Activated gamma-delta T cell treated with Interleukin-2 at 50 U/mL for 16 hours (primary cell): ENCODE measurements at places on chromosomes 4 and X.

GRCh38 chr4:172826346-172826745, 342.3 kb upstream of the GALNT7 start:
- DNase-seq: no peak

GRCh38 chr4:56301181-56301996, 85.9 kb downstream of the AASDH start:
- peak; percentile 41 for DNase-seq

GRCh38 chr4:149187726-149188125, 627.9 kb downstream of the IQCM start:
- DNase-seq: no peak

- no peak for DNase-seq
Observed at GRCh38 chr4:100786481-100786880, 268.7 kb upstream of the EMCN start.

DNA sequence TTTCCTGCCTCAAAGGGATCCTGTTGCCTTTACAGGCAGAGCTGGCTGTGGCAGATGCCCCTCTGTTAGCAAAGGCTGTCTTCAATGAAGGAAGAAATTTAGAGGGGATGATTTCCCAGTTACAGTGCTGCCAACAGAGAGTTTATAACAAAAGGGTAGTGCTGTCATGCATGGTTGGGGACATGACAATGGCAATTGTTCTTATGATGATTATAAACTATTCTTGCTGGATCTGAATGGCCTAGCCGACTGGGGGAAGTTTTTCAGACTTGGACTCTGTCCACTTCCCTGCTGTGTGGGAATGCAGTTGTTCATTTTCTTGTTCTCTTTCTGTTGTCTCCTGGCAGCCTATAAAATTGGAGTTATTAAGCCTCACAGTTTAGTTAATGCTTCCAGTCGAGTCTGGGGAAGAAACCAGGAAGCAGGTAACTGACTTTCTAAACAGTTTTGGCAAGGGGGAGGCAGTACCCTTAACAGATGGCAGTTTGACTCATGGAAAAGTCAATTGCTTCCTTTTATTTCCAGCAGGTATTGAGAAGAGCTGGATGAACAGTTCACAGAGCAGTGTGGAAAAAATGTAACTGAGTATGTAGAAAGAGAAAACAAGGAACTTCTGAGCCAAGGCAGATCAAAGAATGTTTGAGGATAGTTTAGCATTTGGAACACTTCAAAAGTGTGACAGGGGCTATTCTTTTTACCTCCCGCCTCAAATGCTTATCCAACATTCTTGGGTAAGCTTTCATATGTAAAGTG, 582.6 kb downstream of the RAPGEF2 start:
- DNase-seq: no peak

DNA sequence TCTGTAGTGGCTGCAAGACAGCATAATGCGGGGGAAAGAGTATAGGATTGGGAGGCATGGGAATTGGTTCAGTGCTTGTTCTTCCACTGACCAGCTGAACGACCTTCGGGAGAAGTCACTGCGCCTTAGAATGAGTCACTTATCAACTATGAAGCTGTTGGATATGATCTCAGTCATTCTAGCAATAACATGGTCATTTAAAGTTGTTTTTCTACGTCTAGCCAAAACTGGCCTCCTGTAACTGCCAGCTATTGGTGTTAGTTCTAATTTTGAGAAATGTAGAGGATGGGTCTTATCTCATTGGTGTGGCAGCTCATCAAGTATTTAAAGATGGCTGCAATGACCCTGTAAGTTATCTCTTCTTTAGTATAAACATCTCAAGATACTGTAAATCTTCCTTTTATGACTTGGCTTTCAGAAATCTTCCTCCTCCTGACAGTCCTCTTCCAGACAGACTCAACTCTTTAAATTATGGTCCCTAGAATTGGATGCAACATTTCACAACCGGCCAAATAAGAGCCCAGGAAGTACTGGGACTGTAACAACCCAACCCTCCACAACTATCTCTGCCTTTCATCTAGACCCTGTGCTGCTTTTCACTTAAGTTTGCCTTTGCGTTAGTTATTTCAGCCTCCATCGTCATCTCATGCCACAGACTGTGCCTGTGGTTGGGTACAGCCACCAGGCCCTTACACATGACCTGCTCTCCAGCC, 243.3 kb downstream of the CBR4 start:
- no peak for DNase-seq

DNA sequence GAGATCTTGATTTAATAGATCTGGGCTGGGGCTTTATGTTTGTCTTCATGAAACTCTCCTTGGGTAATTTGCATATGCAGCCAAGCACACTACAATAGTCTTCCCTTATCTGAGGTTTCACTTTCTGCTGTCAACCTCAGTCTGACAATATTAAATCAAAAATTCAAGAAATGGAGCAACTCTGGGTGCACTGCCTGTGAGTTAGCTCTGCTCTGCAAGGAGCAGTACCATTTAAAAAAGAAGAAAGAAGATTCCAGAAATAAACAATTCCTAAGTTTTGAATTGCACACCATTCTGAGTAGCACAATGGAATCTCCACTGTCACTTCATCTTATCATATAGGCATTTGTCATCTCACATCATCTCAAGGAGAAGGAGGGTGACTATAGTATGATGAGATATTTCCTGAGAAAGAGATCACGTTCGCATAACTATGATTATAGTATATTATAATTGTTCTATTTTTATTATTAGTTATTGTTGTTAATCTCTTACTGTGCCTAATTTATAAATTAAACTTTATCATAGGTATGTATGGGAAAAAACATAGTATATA, 9.4 kb downstream of the FNIP2 start:
- DNase-seq: no peak

- DNase-seq: no peak
Observed at GRCh38 chr4:26124753-26125321, 196.0 kb upstream of the RBPJ start.

DNA sequence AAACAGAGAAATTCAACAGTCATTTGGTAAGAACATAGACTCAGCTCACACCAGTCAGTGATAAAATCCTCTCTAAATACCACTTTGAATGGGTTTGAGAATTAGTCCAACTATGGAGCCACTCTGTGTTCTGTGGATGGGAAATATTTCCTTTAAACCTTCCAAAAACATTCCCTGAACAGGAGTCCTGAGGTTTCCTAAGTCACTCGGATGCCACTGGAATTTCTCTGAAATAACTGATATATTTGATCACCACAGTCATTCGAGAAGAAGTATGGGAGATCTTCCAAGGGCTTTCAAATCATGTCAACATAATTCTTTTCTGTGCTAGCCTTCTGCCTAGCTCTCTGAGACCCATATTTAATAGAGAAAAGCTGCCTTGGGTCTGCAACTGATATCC, 958.6 kb downstream of the STIM2 start:
- DNase-seq: no peak

GRCh38 chr4:148961526-148961925, 519.3 kb upstream of the NR3C2 start:
- no peak for DNase-seq

- DNase-seq: no peak
Observed at GRCh38 chr4:13538427-13538973, 5.8 kb downstream of the NKX3-2 start.

GRCh38 chr4:101347267-101347556, at the start of gene PPP3CA:
TSS of gene PPP3CA (minus strand) at chr4:101347526.
- no peak for DNase-seq

DNA sequence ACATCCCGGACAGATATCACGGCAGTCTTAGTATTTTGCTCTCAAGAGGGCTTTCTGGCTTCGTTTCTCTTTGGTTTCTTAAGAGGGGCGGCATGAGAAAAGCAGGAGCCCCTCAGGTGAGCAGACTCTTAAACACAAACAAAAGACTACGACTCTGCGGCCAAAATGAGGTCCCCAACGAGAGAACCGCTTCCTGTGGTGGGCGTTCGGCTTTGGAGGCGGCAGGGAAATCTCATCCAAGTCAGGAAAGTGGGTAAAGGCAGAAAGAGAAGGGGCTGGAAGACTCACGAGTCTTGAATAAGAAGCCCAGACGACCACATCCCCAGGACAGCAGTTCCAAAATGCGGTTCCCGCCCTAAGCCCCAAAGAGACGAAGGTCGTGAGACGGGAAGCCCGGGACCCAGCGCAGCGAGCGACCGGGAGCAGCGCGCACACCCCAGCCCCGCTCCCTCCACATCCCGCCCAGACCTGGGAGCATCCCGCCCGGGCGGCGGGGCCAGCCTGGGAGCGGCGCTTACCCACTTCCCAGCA, 409 bp downstream of the UGDH start:
- peak; percentile 8 for DNase-seq

GRCh38 chrX:149631234-149632165, at the start of gene TMEM185A:
TSS of gene TMEM185A (minus strand) at chrX:149631792. CDS start at chrX:149631580, 212 bp downstream.
- DNase-seq: peak; percentile 66

- no peak for DNase-seq
Observed at GRCh38 chrX:11137543-11138139, 26.5 kb downstream of the HCCS start.

DNA sequence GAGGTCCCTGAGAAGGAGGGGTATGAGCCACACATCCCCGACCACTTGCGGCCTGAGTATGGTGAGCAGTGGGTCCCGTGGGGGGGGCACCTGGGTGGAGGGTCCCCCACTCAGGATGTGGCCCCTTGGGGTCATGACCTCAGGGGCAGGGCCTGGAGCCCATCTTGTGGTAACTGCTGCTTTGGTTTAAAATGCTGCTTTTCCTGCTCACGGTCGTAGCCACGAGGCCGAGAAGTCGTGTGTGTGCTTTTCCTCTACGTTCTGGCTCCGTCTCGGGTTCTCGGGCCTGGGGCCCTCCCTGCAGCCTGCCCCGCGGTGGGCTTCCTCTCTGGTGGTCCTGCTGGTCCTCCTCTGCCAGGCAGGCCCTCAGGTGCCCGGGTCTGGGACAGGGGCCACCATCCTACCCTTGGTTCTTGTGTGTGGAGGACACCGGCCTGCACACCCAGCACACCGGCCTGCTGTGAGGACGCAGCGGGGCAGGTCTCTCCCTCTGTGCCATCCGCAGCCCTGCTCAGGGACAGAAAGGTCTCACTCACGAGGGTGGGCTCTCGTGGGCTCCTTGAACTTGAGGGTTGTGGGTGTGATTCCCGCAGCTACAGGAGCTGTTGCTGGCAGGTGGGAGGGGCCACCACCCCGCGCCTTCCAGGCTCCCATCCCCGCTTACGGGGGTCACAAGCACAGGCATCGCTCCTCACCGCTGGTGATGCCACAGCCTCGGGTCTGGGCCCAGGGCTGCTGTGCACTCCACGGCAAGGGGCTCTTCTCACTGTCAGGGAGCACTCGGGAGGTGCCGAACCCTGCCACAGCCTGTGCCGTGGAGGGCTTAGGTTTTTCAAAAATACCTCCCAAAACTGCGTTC, 19.6 kb downstream of the UVSSA start:
- no peak for DNase-seq

GRCh38 chrX:153226344-153227185, 47.5 kb downstream of the MAGEA1 start:
- DNase-seq: no peak

DNA sequence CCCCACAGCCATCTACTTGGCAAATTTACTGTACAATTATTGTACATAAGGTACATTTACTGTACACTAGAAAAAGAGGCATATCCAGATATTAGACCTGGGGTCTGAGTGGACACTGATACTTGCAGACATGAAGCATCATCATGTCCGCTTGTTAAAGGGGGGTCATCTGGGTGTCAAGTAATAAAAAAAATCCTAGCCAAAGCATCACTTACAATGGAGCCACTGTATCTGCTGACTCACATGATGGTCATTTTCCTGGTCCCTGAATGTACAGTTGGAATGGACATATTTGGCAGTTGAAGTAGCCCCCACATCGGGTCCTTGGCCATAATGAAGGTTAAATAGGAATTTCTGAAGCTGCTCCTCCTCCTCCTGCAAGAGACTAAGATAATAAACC, 228.8 kb downstream of the THOC2 start:
- no peak for DNase-seq

DNA sequence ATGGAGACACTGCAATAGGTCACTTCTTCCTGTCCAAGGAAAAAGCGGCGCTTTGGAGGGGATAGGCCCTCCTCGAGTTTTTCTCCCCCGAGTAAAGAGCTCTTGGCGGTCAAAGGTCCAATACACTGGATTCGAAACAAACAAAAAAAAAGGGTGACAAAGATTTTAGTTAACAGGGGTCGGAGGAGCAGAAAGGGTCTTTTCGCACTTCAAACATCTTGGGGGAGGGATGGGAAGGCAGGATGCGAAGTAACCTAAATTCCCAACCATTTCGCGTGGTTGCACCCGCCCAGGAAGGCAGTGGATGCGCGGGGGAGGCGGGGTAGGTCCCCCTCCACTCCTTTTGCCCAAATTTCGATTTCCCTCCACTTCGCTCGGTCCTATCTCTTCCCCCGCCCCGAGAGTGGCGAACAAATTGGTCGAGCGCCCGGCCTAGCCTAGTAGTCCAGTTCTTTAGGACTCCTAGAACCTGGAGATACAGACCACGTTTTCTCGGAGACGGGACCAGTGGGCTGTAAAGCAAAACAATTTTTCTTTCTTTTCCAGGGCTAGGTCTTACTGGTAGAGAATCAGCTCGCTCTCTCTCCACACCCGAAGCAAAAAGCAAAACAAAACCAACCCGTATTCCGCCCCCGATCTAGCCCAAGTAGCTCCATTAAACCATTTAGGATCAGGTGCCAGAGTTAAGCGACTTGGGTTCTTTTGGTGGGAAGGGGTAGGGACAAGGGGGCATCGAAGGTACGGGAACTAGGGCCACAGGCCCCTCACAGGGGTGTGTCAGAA, 2.0 kb upstream of the STAG2 start:
- peak; percentile 20 for DNase-seq

GRCh38 chr4:83866834-83867621, 331.1 kb downstream of the GPAT3 start:
- no peak for DNase-seq

DNA sequence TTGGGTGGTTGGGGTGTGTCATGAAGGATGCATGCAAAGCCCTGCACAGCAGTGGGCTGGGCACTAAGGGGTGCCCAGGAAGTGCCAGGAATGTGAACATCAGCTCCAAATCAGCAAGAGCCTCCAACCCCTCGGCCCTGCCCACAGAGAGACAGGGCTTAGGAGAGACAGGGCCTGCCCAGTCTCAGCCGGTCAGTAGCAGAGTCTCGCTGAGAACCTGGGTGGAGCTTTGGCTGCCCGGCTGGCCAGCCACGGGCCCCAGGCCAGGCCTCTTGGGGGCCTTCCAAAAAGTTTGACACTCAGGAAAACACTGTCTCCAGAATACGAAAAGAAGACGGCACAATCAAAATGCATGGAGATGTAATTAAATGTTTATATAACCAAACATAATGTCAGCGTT, 4.3 kb upstream of the MXD4 start:
- no peak for DNase-seq

DNA sequence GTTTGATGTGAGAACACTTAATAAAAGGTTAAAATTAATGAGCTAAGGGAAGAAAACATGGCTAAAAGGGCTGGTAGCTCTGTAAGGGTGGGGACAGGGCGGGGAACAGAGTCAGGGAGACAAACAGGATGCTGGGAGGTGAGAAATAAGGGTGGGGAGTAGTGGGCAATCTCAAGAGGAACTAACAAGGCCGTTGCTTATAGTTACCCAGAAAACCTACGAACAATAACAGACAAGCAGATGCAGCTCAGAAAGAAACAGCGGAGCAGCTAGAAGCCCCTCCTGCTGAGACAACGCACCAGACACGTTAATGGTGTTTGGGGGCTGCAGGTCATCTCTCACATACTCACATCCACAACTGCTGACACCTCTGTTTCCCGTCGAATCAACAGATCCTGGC, 9.7 kb upstream of the KLF3 start:
- peak; percentile 54 for DNase-seq

GRCh38 chrX:155023907-155024833, 1.6 kb upstream of the F8 start:
- DNase-seq: no peak

GRCh38 chr4:113325876-113326615, 276.6 kb downstream of the ANK2 start:
- no peak for DNase-seq

GRCh38 chr4:53925050-53925605, 139.3 kb downstream of the CHIC2 start:
- DNase-seq: no peak
